ENCODE measurements at places on chromosomes 4 and X. TPM values are rescaled to one million over a fixed set of nuclear protein-coding genes. Genes with fewer than 3 reads are reported as not detected.
A peak's percentile ranks its signal among the peaks of the same experiment; 100 is the strongest.

GRCh38 chr4:8006471-8006870 is 66.8 kb upstream of the AFAP1 start:
- H3K27me3 ChIP-seq = no peaks in the 10 kb centered on the region
- no peak overlapping the region for H3K4me3 ChIP-seq
- no peaks in the 10 kb centered on the region for H3K36me3 ChIP-seq
- no peak for DNase-seq

GRCh38 chrX:103932133-103932532 is 30.3 kb upstream of the TMSB15B start:
- no peak for DNase-seq
- H3K36me3 ChIP-seq = no peaks in the 10 kb centered on the region
- no peaks in the 10 kb centered on the region for H3K4me1 ChIP-seq
- no peak overlapping the region for H3K4me3 ChIP-seq

- no peak for DNase-seq
- H3K4me3 ChIP-seq = peak overlapping the region; percentile 18
- peak overlapping the region; percentile 60 for H3K27ac ChIP-seq
- peaks cover 26% of the 10 kb centered on the region for H3K4me1 ChIP-seq
- no peaks in the 10 kb centered on the region for H3K36me3 ChIP-seq
Observed at GRCh38 chrX:130097507-130098209, 12.6 kb downstream of the ELF4 start.

- H3K36me3 ChIP-seq = peaks cover 46% of the 10 kb centered on the region
- H3K27me3 ChIP-seq = no peaks in the 10 kb centered on the region
- H3K27ac ChIP-seq = peak overlapping the region; percentile 59
- no peak for DNase-seq
Observed at GRCh38 chrX:154026136-154027021, 6.7 kb upstream of the IRAK1 start.

Gene HHIP
- not detected for total RNA-seq
